ENCODE measurements at places on chromosomes 2 and 18.

GRCh38 chr2:176079285-176079830 is 4.4 kb downstream of the EVX2 start:
- DNase-seq, result no peak

DNA sequence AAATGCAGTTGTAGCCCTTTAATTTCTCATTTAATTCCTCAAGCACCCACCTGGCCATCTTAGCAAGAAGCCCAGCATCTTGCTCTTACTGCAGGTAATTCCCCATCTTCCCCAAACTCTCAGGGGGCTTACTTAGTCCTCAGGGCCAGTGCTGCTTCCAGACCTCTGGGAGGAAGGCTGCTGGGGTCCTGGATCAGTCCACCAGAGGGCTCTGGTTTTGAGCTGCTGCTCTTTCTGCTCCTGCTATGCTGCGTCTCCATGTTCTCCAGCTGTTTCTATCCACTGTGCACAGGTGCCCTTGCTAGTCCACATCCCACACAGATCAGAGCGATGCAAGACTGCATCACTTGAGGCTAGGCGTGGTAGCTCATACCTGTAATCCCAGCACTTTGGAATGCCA is 34.5 kb upstream of the TMEM87B start:
- no peak for DNase-seq

DNA sequence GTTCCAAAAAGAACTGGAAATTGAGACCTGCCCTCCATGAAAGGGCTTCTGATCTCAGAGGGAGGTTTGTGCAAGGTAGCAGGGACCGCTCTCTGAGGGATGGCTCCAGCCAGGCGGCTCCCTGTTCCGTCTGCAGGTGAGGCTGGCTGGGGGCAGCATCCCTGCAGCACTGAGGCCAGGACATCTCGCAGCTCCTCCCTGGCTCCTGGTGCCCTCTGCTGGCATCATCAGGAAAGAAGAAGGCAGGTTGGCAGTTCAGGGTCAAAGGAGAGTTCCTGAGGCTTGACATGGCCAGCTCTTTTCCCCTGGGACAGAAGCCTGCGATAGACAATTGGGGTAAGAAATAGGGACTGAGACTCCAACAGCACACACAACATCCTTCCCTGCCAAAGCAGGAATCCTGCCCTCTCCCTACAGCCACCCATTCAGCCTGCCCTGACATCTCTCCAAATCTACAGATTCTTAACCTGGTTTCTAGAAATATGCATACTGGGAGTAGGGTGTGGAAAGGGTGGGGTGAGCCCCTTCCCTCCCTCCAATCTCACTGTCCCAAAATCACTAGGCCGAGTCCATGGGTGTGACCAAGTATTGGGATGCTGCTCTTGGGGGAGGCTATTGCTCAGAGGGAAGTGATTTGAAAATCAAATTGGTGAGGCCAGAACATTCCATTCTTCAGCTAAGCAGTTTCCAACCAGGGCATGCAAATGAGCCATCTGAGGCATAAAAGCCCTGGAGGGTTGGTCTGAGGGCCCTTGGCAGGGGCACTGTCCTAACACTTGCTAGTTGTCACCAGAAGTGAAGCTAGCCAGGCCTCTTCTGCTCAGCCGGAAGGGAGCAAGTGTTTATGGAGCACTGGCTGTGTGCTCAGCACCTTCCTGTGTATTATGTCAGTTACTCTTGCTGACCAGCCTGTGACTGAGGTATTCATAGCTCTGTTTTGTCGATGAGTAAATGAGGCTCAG is 185.4 kb downstream of the TFCP2L1 start:
- no peak for DNase-seq

- peak; percentile 39 for DNase-seq
Measured at GRCh38 chr2:165898381-165898780, 55.2 kb downstream of the TTC21B start.

GRCh38 chr2:99495115-99495860 is 5.5 kb upstream of the REV1 start:
- no peak for DNase-seq

- peak; percentile 72 for DNase-seq
Measured at GRCh38 chr2:36650031-36650829, 46.3 kb upstream of the VIT start.

- DNase-seq, result no peak
Measured at GRCh38 chr2:5764041-5764440, 71.9 kb downstream of the SOX11 start.

- DNase-seq, result no peak
Measured at GRCh38 chr2:191983186-191983585, 136.3 kb upstream of the CAVIN2 start.

Data from fibroblast of villous mesenchyme (primary cell).